NCI-H187 (cell line): ENCODE measurements at places on chromosomes 6 and 20.

GRCh38 chr6:139030228-139030963 is 1.9 kb downstream of the ABRACL start:
- DNase-seq, result no peak

- no peak for DNase-seq
Measured at GRCh38 chr6:169640351-169640852, 61.4 kb downstream of the WDR27 start.

- no peak for DNase-seq
Measured at GRCh38 chr6:54519161-54519560, 210.9 kb downstream of the TINAG start.

DNA sequence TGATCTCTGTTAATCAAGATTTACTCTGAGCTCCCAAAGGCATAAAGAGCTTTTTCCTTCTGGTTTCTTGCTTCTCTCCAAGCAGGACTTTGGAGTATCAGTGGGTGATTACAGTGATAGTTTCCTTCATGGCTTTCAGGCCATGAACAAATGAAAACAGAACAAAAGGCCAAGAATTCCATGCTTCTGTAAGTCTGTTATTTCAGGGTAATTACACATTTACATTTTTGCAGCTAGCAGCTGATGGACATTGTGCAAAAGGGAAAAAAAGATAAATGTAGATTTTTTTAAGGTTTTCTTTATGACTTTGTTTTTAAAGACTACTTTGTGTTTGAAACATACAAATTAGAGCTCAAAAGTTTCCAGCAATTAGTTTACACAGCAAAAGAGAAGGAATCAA is 441.6 kb downstream of the PLCB1 start:
- no peak for DNase-seq

- no peak for DNase-seq
Measured at GRCh38 chr6:88970301-88970700, 6.9 kb upstream of the RNGTT start.

GRCh38 chr6:42028234-42029061 is 21.9 kb upstream of the TAF8 start:
- DNase-seq, result no peak

GRCh38 chr20:1631309-1632151 is 11.7 kb upstream of the SIRPB1 start:
- no peak for DNase-seq

- DNase-seq, result no peak
Measured at GRCh38 chr6:76774781-76775384, 688.4 kb downstream of the HTR1B start.

DNA sequence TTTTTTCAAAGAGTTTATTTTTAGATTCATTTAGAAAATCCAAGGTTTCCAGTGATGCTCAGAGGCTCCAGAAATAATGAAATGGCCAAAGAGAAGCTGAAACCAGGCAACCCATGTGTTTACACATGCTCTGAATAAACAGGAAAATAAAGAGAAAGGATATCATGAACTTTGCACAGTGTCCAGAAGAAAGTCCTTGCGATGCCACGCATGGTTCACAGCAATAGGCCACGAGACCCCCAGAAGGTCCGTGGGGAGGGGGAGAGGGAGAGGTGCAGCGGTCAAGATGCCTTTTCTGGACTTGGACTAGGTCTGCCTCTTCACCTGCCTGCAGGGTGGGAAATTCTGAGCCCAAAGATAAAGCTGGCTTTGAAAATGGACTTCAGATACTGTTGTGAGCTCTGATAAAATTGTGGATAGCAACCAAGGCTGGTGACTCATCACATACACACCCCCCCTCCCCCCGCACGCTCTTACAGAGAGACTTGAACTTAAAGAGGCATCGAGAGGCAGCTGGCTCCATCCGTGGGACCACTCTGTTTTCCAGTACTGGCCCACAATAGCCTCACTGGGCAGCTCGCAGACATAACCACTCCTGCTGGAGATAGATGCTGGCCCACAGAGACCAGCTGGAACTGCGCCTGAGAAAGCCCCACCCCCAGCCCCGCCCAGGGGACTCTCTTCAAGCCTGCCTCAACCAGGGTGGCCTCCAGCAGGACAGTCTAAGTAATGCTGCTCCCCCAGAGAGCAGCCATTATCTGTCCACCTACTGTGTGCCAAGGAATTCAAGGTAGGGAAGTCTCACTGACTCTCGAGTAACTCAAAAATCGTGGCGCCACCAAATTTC is 21.2 kb upstream of the NFATC2 start:
- DNase-seq, result peak; percentile 7

DNA sequence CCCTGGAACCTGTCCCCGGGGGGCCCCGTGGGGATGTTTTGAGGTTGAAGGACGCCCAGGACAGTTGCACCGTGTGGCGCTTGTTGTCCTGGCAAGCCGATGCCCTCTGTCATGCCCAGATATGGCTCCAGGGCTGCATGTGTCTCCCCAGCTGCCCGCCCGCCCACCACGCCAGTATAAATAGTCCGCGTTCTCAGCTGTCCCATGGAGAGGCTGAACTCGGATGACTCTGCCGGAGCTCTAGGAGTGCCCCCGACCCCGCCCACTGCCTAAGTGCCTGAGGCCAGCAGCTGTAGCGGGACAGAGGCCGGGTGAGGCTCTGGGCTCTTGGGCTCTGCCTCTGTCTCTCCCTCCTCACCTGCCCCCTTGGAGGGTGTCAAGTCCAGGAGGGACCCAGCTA is 83.0 kb upstream of the GATA5 start:
- no peak for DNase-seq

DNA sequence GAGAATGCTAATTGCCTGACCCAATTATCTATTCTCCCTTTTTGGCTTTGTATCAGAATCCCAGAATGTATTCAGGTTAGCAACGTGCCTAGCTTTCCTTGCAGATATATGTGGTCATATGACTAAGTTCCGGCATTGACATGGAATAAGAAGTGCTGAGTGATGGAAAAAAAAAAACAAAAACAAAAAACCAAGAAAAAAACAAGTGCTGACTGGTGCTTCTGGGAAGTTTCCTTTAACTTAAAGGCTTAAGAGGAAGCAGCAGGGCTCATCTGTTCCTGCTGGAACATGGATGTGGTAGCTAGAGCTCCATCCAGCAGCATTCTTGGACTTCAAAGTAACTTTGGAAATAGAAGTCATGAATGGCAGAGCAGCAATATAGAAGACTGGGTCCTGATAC is 10.4 kb upstream of the RPF2 start:
- DNase-seq, result no peak

GRCh38 chr6:112485120-112485826 is 138.1 kb downstream of the RFPL4B start:
- DNase-seq, result no peak

- no peak for DNase-seq
Measured at GRCh38 chr6:64293298-64293697, 657.7 kb downstream of the PHF3 start.

- no peak for DNase-seq
Measured at GRCh38 chr6:150878347-150879213, 13.1 kb downstream of the MTHFD1L start.

DNA sequence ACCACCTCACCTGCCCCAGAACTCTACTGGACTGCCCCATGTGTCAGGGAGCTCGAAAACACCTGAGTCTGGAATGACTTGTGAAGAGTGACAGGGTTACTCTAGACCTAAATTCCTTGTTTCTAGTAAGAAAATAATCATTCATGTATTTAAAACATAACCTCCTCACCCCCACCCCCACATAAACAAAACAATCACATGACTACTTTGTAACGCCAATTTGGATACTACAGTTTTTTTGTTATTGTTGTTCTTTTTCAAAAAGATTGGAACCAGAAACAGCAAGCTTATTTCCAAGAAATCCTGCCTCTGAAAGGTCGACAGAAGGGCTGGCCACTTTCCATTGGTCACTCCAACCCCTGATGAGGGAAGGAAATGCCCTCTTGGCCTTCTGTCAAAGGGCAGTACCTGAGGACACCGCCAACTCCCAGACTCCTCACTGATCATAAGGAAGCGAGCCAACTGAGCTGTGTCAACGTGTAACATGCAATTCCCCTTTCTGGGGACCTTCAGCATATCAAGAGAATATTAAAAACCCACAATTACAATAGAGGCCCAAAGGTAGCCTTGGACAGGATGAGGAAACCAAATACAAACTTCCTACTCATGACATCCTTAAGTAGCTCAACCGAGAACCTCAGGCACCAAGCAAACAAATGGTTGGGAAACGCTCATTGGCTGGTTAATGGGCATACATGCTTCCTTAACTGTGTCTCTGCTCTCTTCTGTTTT is 2.6 kb downstream of the MCUR1 start:
- DNase-seq, result no peak

- DNase-seq, result no peak
Measured at GRCh38 chr6:35092362-35093117, 48.6 kb downstream of the TCP11 start.

GRCh38 chr20:59583428-59584277 is 20.7 kb upstream of the PHACTR3 start:
- DNase-seq, result no peak

DNA sequence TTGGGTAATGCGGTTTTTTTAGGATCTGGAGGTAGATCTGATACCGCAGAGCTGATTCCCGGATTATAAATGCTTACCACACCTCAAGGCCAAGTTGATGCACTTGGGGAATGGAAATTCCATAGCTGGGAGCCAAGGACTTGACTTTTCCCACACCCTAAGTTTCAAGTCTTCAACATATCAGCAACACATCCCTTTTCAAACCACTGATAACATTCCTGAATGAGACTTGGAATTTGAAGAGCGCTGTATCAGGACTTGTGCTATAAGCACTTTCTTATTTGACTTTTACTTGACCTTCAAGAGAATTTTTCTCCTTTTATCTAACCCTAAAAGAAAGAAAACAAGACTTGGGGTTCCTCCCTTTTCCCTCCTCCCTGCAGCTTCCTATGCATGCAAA is 90.6 kb upstream of the NAA20 start:
- no peak for DNase-seq

DNA sequence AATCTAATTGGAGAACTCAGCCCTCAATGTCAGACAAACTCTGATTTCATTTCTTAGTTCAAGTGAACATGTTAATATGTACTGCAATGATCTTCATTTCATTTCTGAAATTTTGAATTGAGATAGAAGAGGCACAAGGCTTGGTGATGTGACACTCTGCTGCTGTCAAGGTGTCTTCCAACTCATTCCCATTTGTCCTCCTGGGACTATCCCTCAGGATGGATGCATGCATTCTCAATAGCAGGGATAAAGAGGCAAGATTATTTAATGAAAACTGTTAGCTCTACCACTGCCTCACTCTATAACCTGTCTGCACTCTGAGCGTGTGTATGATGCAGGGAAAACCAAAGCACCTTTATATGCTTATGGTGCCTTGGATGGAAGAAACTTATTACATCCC is 78.7 kb downstream of the PLCB1 start:
- no peak for DNase-seq

- no peak for DNase-seq
Measured at GRCh38 chr6:45895569-45895968, 120.1 kb downstream of the CLIC5 start.

- DNase-seq, result no peak
Measured at GRCh38 chr6:168210239-168211105, 109.1 kb downstream of the DACT2 start.

GRCh38 chr6:125835221-125835744 is 44.5 kb downstream of the NCOA7 start:
- no peak for DNase-seq

DNA sequence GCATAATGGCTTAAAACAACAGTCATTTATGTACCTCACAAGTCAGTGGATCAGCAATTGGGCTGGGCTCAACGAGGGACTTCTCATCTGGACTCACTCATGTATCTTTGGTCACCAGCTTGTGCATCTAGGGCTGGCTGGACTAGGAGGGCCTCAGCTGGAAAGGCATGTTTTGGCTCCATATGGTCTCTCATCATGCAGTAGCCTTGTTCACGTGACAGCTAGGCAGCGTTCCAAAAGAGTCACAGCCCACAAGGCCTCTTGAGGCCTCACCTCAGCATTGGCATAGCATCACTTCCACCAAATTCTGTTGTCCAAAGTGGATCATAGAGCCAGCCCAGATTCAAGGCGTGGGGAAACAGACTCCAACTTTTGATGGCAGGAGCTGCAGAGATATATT is 110.1 kb downstream of the MAFB start:
- DNase-seq, result no peak

DNA sequence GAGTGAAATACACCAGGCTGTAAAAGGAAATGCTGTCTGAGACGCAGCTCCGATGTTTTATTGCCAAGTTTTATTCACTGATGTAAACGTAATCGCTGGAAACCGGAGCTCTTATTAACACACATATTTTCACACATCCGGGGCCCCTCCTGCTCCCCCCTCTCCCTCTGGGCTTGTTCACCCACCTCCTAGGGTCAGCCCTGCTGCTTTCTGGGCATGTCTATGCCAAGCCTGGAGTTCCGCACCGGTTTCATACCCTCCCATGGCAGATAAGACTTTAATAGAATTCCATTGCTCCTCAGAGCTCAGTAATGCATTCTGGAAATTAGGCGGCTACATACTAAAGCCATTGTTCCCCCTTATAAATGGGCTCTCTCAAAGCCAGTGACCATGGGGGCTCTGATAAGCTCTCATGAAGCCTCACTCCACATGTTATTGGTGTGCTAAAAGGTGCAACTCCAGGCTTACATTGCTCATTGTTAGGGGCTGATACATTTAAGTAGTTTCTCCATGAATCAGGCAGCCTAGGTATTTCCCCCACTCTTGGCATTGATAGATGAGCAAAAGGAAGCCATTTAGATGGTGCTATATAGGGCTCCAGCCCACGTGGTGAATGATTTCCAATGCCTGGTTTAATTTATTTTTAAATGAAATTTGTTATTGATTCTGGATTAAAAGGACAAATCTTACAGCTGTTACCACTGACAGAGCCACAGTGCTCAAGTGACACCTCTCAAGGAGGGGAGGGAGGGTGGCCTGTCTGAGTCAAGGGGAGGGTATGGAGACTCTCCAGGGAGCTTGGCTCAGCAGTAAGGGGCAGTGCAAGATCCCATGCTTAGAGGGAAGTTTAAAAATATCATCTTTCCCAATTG is 4.5 kb upstream of the VSTM2L start:
- no peak for DNase-seq

DNA sequence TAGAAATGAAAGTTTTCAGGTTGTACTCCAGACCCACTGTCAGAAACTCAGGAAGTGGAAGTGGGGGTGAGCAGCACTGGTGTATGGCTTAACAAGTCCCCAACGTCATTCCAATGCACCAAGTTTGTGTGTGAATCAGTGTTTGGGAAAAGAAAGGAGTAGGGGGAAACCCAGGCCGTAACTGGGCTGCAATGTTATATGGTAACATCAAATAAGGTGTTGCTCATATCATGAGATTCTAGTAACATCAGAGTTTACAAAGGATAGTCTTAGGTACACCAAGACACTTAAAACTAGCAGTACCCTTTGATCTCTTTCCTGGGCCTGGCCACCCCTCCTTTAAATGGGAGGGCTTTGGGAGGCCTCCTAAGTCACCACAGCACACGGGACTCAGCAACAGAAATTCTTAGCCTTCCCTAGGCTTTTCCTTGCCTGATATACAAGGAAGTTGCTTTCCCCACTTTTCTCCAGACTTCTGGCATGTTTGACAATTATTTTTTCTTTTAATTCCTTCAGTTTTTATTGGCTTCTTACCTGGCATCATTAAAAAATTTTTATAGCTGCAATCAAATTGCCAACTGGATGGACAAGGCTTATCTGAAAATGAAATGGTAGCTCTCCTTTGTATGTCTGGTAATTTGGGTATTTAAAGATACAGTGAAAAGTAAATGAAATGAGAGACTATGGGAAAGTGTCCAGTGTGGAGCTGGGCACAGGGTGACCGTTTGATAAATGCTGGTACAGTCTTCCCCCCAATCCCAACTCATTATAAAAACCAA is 15.1 kb downstream of the E2F3 start:
- no peak for DNase-seq

GRCh38 chr6:143192766-143193165 is 132.1 kb downstream of the AIG1 start:
- DNase-seq, result no peak

GRCh38 chr6:69813508-69813907 is 16.7 kb upstream of the LMBRD1 start:
- no peak for DNase-seq

- no peak for DNase-seq
Measured at GRCh38 chr6:169809386-169809785, 58.0 kb downstream of the ERMARD start.
